Activated T-helper 1 cell treated with anti-CD3 and anti-CD28 coated beads, Interleukin-2, amount 50 U/mL, for 16 hours (primary cell): ENCODE measurements at places on chromosomes 1 and 21.

DNA sequence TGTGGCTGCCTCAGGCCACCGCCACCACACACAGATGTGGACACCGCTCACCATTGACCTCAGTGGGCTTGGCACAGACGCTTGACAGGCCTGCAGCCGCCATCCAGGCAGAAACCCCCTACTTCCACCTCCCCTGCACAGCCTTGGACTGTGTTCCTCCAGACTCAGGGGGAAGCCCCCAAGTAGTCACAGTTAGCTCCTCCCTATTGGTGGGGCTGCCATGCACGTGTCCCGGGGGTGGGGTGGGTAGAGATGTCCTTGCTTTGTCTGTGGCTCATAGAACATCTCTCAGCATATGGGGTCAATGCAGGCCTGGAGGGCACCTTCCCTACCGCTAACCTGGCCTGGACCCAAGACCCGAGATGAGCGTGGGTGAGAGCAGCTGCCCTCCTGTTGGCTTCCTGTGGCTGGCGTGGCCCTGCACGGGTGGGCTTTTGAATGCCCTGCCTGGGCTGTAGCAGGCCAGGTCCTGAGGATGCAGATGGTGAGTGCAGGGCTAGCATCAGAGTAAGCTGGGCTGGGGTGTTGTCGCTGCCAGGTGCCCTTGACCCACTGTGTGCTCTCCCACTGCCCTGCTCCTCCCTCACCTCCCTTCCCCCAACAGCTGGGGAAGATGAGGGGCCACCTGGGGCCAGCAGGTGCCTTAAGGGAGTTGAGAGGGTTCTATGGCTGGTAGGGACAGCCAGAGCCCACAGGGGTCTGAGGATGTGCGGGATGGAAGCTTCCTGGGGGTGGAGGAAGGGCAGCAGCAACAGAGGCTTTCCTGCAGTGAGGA lies 6.2 kb downstream of the CROCC start:
- no peak for DNase-seq

DNA sequence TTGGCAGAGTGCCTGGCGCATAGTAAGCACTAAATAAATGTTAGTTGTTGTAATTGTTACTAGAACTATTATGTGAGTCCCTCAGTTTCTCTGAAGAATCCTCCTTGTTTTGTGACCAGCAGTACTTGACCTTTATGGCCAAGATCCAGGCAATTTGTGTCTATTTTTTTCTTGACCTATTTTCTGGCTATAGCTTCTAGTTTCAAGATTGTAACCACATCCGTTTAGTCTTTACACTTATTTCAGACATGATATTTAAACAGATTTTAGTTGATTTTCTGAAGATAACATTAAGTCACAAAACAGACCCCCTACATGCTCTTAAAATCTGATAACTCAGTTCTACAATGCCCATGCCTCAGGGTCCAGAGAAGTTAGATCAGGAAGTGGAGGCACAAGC lies 50.3 kb downstream of the CDC7 start:
- no peak for DNase-seq

- no peak for DNase-seq
Measured at GRCh38 chr21:29258626-29259338, 39.9 kb upstream of the BACH1 start.

DNA sequence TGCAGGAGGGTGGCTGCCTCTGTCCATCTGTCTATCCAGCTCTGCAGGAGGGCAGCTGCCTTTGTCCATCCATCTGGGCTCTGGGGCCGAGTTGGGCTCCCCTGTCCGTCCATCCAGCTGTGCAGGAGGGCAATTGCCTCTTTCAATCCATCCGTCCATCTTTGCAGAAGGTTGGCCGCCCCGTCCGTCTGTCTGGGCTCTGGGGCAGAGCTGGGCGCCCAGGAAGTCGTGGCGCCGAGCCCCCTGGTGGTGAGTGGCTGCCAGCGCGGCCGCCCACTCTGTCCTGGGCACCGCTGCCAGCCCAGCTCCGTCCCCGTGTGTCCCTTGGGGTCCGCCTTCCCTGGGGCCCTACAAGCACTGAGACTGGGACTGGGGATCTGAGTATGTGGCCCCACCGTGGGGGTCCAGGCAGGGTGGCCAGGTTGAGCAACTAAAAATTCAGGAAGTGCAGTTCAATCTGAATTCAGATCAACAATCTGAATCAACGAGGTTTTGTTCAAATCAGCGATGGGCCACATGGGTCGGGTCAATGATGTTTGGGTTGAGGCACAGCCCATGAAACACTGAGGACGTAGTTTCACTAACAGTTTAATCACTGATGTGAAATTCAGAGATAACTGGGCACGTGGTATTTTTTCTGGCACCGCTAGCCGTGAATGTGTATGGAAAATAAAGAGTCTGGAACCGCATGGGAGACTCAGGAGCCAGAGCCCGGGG lies 99.1 kb upstream of the ACTRT2 start:
- no peak for DNase-seq

DNA sequence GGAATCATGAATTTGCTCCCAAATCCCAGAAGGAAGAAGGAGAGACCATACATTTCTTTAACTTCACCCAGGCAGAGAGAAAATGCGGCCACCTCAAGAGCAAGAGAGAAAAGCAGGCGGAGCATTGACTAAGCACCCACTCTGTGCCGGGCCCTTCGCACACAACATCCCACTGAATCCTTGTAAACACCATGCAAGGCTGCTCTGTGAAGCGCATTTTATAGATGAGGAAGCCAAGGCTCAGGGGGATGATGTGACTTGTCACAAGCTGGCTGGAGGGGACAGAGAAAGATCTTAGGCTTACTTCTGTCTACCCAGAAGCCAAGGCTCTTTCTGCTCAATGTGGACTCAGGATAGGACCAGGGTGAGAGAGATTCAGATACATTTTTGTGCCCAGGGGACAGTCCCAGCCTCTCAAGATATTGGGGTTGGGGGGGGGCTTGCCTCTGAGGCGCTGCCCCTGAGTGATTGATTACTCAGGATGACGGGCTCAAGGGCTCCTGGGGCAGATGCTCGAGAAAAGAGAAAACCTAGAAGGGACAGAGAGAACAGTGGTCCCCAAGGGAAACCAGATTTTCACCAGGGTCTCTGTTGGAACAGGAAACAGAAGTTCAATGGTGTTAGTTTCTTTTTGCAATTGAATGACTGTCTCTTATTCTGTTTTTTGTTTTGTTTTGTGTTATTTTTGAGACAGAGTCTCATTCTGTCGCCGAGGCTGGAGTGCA lies 19.5 kb downstream of the PADI2 start:
- DNase-seq: no peak
